ENCODE measurements at places on chromosomes 7 and 10.

- no peak for DNase-seq
Measured at GRCh38 chr7:140661124-140661523, 11.6 kb upstream of the ADCK2 start.

- no peak for DNase-seq
Measured at GRCh38 chr7:140230861-140231770, 54.3 kb upstream of the KDM7A start.

DNA sequence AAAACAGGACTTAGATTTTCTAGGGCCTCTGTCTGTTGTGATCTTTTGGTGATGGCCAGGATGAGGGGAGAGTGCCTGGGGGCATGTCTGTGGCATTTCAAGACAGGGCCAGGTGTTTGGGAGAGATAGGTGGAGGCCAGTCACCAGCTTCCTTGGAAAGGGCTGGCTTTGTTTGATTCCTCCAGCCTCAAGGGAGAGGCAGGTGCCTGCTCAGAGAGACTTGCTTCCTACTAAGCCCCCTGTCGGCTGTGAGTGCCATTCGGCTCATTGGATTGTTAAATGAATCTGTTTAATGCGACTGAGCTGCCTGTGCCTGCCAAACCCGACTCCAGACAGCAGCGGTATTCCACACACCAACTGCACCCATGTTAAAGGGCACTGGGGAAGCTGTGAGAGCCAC is 304.1 kb upstream of the COBL start:
- DNase-seq: no peak

GRCh38 chr10:29465384-29465783 is 169.4 kb downstream of the SVIL start:
- DNase-seq: no peak

GRCh38 chr10:5622186-5622960 is 44.0 kb downstream of the ASB13 start:
- no peak for DNase-seq
